HFF-Myc (cell line): ENCODE measurements at places on chromosomes 6 and 20.

DNA sequence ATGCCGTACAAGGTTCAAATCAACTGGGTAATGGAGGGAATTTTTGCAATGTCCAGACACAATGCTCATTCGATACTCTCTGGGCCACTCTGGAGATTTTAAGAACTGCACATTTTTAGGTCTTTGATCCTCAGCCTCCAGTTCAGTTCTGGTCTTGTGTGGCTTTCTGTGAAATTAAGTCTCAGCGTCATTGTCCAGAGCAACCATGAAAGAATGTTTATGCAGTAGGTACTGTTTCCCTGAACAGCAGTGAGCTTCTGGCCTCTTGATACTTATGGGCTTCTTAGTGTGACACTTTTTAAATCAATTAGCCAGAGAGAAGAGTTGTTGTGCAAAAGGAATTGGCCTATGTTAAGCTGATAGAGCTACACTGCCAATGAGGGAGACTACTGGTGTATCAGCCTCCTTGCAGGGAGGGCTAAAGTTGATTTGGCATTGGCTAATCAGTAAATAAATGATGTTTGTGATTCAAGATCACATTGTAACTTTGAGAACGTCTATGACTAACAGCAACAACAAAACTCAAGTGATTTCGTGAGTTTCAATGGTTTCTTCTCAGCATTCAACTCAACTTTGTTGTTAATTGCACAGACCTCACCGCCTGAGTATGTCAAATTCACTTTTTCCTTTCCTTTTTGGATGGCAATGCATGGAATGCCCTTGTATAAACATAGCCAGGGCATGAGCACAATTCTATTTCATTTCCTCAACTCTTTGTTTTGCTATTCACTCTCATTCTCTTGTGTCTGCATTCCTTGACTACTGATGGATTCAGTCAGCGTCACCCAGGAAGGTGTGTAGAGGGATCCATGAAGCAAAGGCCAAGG is 85.1 kb downstream of the GJA1 start:
- no peak for DNase-seq

GRCh38 chr6:17653198-17653882 is 53.2 kb downstream of the FAM8A1 start:
- DNase-seq, result no peak

DNA sequence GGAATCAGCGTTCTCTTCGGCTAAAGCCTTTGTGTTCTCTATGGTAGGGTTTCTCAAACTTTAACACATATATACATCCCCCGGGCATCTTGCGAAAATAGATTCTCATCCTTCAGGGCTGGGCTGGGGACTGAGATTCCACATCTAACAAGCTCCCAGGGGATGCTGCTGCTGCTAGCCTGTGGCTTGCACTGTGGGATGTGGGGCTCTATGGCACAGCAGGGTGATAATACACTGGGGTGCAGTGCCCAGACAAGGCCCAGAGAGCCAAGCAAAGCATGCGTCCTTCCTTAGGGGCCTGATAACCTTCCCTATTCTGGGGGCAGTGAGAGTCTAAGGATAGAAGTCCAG is 102.0 kb downstream of the LAMP5 start:
- DNase-seq, result no peak

- DNase-seq, result no peak
Measured at GRCh38 chr6:35295521-35296315, 1.9 kb upstream of the DEF6 start.

GRCh38 chr6:163626073-163626867 is 211.8 kb downstream of the QKI start:
- DNase-seq, result no peak

DNA sequence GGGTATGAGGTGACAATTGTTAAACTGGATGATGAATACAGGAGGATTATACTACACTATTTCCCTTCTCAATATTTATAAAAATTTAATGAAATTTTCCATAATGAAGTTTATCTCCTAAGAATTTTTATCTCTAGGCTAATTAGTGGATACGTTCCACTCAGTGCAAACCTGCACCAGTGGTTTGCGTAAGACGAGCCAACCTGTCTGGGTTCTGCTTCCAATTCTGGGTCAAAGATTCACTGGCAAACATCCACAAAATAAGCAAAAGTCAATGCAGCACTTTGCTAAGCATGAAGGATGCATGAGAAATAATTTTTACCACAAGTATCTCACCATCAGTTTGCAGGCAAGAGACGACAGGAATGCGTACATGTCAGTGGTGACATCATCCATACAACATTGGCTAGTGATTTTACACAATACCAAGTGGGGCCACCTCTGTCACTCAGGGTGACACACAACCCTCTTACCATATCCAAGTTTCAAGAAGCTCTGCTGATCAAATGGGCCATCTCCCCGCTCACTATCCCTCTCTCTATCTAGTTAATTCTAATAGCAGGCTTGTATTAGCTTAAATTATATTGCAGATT is 51.7 kb downstream of the FAM50B start:
- DNase-seq, result no peak

DNA sequence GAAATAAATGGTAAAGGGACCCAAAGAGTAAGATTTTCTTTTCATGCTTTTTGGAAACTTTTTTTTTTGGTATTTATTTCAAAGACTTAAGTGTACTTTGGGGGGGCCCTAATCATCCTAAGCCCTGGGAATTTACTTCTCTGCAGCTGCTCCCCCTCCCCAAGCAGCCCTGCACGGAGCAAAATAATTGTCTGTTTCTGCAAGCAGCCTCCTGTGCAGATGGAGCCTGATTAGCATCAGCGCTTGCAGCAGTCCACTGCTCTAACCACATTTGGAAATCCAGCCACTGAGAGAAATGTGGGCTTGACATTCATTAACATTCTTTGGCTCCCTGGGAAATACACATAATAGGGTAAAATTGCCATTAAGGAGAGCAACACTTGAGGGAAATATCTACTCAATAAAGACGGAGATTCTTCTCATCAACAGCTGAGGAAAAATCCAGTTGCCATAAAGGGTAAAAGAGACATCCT is 309.2 kb upstream of the MAP3K7 start:
- no peak for DNase-seq

DNA sequence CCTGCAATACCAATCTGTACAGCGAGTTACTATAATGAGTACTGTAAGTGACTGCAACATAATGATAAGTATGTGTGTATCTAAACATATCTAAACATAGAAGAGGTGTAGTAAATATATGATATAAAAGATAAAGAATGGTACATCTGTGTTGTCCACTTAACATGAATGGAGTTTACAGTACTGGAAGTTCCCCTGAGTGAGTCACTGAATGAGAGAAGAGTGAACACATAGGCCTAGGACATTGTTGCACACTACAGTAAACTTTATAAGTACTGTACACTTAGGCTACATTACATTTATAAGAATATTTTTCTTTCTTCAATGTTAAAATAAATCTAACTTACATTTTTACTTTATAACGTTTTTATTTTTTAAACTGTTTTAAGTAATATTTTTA is 380.4 kb downstream of the MMUT start:
- DNase-seq, result no peak
